ENCODE measurements at places on chromosomes 1 and 21.

GRCh38 chr1:156751451-156751756 lies at the start of gene HDGF:
Gene HDGF (minus strand): TSS chr1:156751675. CDS start chr1:156751429, 246 bp downstream.
- no peak for DNase-seq

DNA sequence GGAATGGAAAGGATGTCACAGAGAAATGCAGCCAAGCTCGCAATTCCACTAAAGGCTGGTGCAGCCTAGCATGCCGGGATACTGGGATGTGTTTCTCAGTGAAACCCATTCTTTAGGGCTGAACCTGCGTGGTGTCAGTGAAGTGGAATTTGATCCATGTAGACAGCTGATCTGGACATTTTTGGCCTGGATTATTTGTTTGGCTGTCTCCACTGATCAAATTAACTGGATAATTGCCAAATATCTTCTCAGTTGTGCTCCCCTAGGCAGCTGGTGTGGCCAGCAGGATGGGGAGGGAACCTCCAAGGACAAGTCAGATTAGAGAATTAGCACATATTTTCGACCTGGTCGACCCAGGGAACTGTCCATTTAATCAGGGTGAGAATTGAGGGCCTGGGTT lies 318.4 kb downstream of the RPS6KC1 start:
- no peak for DNase-seq

- DNase-seq: no peak
Measured at GRCh38 chr1:93344886-93345632, 648 bp upstream of the DR1 start.

- peak; percentile 19 for DNase-seq
Measured at GRCh38 chr1:55244476-55245099, 29.4 kb upstream of the USP24 start.

- no peak for DNase-seq
Measured at GRCh38 chr1:147389532-147390184, 147.2 kb downstream of the CHD1L start.

GRCh38 chr1:15573477-15573876 lies 11.4 kb downstream of the AGMAT start:
- no peak for DNase-seq

GRCh38 chr1:43844114-43844513 lies 89.5 kb upstream of the ARTN start:
- no peak for DNase-seq

DNA sequence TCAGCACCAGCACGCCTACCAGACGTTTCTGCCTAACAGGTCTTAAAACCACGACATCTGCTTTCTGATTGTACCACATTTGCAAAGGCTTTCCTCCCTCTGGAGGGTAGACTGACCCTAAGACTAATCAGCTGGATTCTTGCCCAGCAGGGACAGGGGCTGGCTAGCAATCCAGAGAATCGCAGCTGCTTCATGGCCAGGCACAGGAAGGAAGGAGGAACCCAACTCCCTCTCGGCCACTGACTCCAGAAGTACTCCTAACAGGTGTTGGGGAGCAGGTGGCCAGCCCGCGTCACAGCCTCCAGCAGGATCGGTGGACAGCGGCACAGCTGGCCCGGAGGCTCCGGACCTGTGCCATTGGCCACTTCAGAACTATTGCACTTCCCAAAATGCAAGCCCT lies 180.8 kb downstream of the NPHP4 start:
- no peak for DNase-seq
